ENCODE measurements at places on chromosomes 3 and 15.

- DNase-seq: no peak
- H3K27me3 ChIP-seq: peaks cover 35% of the 10 kb centered on the region
- no peaks in the 10 kb centered on the region for H3K4me1 ChIP-seq
Measured at GRCh38 chr15:39404767-39405181, 176.1 kb upstream of the THBS1 start.

- no peaks in the 10 kb centered on the region for H3K27me3 ChIP-seq
- no peak overlapping the region for H3K4me3 ChIP-seq
- H3K27ac ChIP-seq: no peak overlapping the region
- DNase-seq: no peak
- no peaks in the 10 kb centered on the region for H3K36me3 ChIP-seq
Measured at GRCh38 chr3:168808596-168808995, 712.9 kb upstream of the GOLIM4 start.

DNA sequence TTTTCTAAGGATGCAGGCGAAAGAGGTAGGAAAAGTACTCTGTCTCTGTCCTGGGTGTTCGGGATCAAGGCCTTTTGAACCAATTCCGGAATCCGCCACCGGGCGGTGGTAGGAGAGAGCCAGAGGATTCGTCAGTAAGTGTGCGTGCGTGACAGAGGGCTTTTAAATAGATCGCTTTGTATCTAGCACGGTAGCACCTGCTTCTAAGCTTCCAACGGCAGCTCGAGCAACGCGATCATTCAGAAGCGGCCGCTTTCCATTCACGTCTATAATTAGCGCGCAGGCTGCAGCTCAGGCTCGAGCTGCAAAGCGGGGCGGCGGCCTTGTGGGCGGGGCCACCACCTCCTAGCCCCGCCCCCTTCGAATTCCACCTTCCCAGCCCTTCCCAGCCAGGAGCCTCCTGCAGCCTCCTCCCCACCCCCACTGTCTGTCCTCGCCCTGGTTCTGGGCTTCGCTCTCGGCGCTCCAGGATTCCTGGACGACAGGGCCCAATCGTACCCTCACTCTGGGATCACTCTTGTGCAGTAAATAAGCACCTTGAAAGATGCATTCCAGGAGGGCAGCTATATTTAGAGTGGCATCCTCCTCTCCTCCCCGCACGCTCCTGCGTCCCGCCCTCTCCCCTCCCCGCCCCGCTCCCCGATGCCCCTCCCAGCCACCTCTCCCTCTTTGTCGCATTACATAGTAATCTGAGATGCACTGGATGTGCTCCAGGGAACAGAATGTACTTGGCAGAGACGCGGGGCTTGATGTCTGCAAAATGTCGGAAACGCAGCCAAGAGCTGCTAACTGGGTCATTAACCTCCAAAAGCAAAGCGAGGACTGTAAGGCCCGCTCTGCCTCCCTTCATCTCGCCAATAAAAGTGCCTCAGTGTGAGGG lies 224.1 kb upstream of the TPRG1 start:
- peaks cover 6% of the 10 kb centered on the region for H3K36me3 ChIP-seq
- peaks cover 44% of the 10 kb centered on the region for H3K4me1 ChIP-seq
- DNase-seq: peak; percentile 64
- peak overlapping the region; percentile 89 for H3K4me3 ChIP-seq
- peak overlapping the region; percentile 90 for H3K27ac ChIP-seq

GRCh38 chr15:41633609-41634008 lies 26.6 kb upstream of the MGA start:
- no peak for DNase-seq
- no peaks in the 10 kb centered on the region for H3K27me3 ChIP-seq
- no peak overlapping the region for H3K4me3 ChIP-seq
- H3K27ac ChIP-seq: no peak overlapping the region
- peaks cover 4% of the 10 kb centered on the region for H3K4me1 ChIP-seq

GRCh38 chr3:129057249-129057648 lies 3.3 kb upstream of the GP9 start:
- DNase-seq: no peak
- peaks cover 7% of the 10 kb centered on the region for H3K4me1 ChIP-seq
- H3K4me3 ChIP-seq: no peak overlapping the region
- H3K27me3 ChIP-seq: no peaks in the 10 kb centered on the region

- no peaks in the 10 kb centered on the region for H3K27me3 ChIP-seq
- H3K27ac ChIP-seq: no peak overlapping the region
- H3K4me1 ChIP-seq: no peaks in the 10 kb centered on the region
- no peak for DNase-seq
- no peak overlapping the region for H3K4me3 ChIP-seq
Measured at GRCh38 chr3:126850370-126851085, 132.4 kb upstream of the PLXNA1 start.

DNA sequence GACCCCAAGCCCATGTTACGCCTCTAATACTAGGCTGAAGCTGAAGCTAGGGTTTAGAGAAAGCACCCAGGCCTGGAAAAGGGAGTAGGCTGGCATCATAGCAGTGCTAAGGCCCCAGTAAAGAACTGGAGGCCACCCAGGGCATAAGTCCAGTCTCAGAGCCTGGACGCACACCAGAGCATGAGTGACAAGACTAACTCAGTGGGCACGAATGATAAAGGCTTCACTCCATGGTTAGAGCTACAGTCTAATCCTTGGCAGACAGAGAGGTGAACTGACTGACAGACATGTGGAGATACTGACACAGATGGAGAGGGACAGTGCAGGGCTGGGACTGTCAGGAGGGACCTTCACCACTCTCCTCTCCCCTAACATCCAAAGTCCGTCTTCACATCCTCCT lies 139.8 kb downstream of the KCNMB2 start:
- no peak for DNase-seq
- H3K27ac ChIP-seq: no peak overlapping the region
- no peaks in the 10 kb centered on the region for H3K4me1 ChIP-seq
- H3K4me3 ChIP-seq: no peak overlapping the region
- no peaks in the 10 kb centered on the region for H3K36me3 ChIP-seq

- H3K36me3 ChIP-seq: peaks cover 14% of the 10 kb centered on the region
- DNase-seq: no peak
- no peaks in the 10 kb centered on the region for H3K27me3 ChIP-seq
- peaks cover 16% of the 10 kb centered on the region for H3K4me1 ChIP-seq
Measured at GRCh38 chr15:63255489-63255990, 21.9 kb upstream of the APH1B start.

GRCh38 chr15:51935466-51936104 lies 36.0 kb downstream of the LEO1 start:
- H3K4me1 ChIP-seq: peaks cover 9% of the 10 kb centered on the region
- no peak for DNase-seq
- peaks cover 10% of the 10 kb centered on the region for H3K36me3 ChIP-seq
- H3K4me3 ChIP-seq: peak overlapping the region; percentile 3
- peak overlapping the region; percentile 12 for H3K27ac ChIP-seq
- no peaks in the 10 kb centered on the region for H3K27me3 ChIP-seq

- no peaks in the 10 kb centered on the region for H3K4me1 ChIP-seq
- no peaks in the 10 kb centered on the region for H3K36me3 ChIP-seq
- no peak overlapping the region for H3K27ac ChIP-seq
Measured at GRCh38 chr3:17911986-17912760, 169.7 kb upstream of the TBC1D5 start.

- no peak for DNase-seq
- H3K36me3 ChIP-seq: peaks cover 5% of the 10 kb centered on the region
- H3K27ac ChIP-seq: no peak overlapping the region
- H3K27me3 ChIP-seq: no peaks in the 10 kb centered on the region
- no peaks in the 10 kb centered on the region for H3K4me1 ChIP-seq
Measured at GRCh38 chr15:36688310-36689011, 109.0 kb downstream of the CDIN1 start.

GRCh38 chr3:20288050-20288449 lies 102.0 kb upstream of the SGO1 start:
- no peaks in the 10 kb centered on the region for H3K27me3 ChIP-seq
- H3K27ac ChIP-seq: no peak overlapping the region
- no peaks in the 10 kb centered on the region for H3K4me1 ChIP-seq
- no peak overlapping the region for H3K4me3 ChIP-seq

DNA sequence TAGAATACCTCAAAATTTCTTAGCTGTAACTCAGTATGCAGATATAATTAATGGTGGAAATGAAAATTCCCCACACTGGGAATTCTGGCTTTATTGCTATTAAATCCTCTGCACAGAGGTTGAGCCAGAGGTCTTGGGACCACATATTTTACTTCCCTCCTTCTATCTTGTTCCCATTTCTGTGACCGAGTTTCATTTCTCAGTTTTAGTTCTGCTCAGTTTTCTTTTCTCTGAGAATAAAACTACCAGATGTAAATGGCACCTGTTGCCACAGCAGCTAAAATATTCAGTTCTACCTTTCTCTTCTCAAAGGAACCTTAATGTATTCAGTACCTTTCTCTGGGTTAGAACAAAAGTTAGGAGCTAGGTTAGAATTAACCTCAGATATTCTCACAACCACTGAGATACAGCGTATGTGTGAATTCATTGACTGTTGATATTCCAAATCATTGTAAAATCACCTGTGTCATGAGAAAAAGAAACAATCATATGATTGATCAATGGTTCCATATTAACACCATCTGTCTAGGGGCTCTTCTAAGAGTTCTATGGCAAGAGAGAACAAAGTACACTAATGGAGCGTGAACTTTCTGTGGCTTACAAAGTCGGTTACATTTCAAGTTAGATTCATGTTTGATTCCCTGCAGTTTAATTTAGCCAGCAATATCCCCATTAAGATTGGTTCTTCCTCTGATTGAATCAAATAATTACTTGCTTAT lies 374.1 kb downstream of the EFHB start:
- H3K36me3 ChIP-seq: no peaks in the 10 kb centered on the region
- H3K27me3 ChIP-seq: no peaks in the 10 kb centered on the region
- H3K4me1 ChIP-seq: no peaks in the 10 kb centered on the region
- DNase-seq: no peak

DNA sequence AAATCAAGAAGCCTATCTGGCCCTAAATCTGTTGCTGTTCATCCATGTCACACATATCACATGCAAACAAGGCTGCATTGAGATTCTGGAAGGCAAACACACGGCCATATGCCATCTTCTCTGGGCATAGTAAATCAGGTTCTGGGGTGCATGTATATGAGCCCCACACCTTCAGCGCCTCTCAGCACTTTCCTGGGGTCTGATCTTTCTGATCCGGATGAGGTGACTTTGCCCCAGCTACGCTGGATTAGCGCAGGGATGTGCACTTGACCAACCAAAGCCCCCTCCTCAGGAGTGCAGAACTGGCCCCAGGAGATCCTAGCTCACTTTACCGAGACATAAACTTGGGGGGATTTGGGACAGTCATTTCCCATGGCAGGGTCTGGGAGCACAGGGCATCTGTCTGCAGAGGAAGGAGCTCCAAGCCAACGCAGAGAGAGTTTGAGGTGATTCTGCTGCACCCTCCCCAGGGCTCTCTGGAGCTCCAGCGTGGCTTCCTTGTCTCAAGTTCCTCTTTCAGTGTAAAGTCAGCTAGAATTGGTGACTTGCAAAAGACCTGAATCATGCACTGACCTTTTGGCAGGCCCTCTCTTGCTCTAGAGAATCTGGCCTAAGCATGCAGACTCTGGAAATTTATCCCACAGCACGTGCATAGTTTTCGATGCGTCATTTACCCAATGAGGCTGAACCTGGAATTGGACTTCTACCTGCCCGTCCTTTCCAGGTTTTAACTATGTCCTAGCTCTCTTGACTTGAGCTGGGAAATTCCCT lies 63.5 kb upstream of the KLF13 start:
- peak; percentile 56 for DNase-seq
- H3K27me3 ChIP-seq: no peaks in the 10 kb centered on the region
- H3K4me3 ChIP-seq: peak overlapping the region; percentile 77
- H3K36me3 ChIP-seq: no peaks in the 10 kb centered on the region

DNA sequence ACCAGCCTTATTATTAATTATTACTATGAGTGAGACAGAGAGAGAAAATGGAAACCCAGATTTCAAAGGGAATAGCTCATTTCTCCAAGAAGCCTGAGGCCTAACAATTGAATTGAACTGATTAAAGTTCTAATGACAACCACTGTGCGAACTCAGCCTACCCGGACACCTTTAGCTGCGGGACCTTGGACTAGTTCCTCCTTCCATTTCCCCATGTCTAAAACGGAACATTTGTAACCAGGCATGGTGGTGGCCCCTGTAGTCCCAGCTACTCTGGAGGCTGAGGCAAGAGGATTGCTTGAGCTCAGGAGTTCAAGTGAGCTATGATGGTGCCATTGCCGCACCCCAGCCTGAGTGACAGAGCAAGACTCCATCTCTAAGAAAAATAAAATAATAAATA lies 16.4 kb upstream of the RTP2 start:
- peaks cover 18% of the 10 kb centered on the region for H3K4me1 ChIP-seq
- no peak for DNase-seq
- no peak overlapping the region for H3K4me3 ChIP-seq
- no peak overlapping the region for H3K27ac ChIP-seq
- H3K36me3 ChIP-seq: peaks cover 15% of the 10 kb centered on the region

- H3K4me3 ChIP-seq: no peak overlapping the region
- H3K36me3 ChIP-seq: no peaks in the 10 kb centered on the region
- no peaks in the 10 kb centered on the region for H3K4me1 ChIP-seq
Measured at GRCh38 chr15:32878869-32879805, 161.3 kb downstream of the GREM1 start.

- no peak overlapping the region for H3K27ac ChIP-seq
- H3K4me1 ChIP-seq: peaks cover 9% of the 10 kb centered on the region
- no peak for DNase-seq
- H3K27me3 ChIP-seq: peaks cover 2% of the 10 kb centered on the region
Measured at GRCh38 chr3:58530354-58530865, 6.6 kb downstream of the ACOX2 start.

DNA sequence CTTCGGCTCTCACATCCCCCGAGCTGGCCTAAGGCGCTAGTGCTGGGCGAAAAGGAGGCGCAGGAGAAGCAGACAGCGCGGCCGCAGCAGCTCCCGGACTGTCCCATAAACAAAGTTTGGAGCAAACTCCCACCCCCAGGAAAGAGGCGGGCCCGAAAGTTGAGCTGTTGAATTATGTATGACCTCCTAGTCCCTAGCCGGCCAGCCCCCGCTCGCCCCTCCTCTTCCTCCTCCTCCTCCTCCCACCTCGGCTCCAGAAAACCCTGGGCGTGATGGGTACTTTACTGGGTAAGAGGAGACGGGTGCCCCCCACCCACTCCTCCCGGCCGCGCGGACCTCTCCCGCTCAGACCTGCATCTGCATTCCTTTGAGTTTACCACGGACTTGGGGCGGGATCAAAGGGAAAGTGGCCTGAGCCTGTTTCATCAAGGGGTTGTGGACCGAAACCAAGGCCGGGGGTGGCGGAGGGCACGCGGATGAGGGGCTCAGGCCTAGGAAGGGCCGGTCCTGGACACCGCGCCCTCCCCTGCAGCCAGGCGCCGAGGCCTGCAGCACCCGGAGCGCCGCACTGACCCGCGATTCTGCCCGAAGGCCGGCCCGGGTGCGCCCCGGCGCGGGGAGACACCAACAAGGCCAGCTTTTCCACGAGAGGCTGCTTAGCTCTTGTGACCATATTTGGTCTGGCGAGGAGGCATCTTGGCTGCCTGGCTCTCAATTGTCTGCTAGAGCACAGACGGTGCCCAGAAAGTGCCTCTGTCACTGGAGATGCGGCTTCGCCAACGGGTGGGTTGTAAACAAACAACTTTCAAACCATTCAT lies at the start of gene WWTR1:
WWTR1 (minus strand) TSS at position 100 of the 818 bp plus-strand sequence. CDS start 719 bp downstream, outside the sequence.
- no peaks in the 10 kb centered on the region for H3K36me3 ChIP-seq
- peak within 1 kb of the TSS; percentile 96 for H3K4me3 ChIP-seq
- peaks cover 12% of the 10 kb centered on the region for H3K4me1 ChIP-seq
- H3K27me3 ChIP-seq: peaks cover 44% of the 10 kb centered on the region
- DNase-seq: peak; percentile 68
- peak within 1 kb of the TSS; percentile 74 for H3K27ac ChIP-seq

Data from natural killer cell treated with Interleukin-12 subunit alpha and Interleukin-12 subunit beta and Interleukin-15 and Interleukin-18, amount 100 ng/mL, for 72 hours (primary cell).